HL-60 (cell line): ENCODE measurements at places on chromosomes 12 and 14.

DNA sequence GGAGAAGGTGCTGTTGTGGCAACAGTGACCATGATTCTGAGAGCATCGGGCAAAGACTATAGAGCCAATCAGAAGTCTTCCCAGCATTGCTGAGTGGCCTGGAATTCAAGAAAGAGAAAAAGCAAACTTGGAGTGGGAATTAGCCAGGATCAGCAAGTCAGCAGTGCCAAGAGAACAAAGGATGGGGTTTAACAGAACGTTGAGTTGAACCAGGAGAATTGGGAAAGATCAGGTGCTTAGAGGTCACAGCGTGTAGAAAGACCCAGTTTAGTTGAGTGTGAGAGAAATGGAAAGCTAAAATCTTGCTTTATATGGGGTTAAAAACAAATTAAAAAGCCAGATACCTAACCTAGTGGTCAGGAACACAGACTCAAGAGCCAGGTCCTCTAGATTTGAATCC is 90.5 kb upstream of the DNM1L start:
- no peak for DNase-seq

DNA sequence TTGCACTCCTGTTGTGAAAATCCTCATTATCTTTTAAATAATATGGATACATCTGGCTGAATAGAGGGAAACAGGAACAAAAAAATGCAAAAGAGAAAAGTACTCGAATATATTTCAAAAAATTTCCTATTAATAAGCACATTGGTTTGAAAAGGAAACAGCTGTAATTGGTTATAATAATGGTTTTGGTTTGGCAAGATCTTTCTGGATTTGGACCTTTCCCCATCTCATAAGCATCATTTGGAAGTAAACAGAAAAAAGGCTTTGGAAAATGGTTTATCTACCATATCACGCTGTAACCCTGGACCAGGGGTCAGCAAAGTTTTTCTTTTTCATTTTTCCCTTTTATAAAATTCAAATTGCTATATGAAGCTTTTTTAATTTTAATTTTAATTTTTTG is 2.8 kb upstream of the NINJ2 start:
- no peak for DNase-seq

- DNase-seq, result peak; percentile 52
Observed at GRCh38 chr12:57242691-57243454, 8.1 kb downstream of the STAC3 start.

DNA sequence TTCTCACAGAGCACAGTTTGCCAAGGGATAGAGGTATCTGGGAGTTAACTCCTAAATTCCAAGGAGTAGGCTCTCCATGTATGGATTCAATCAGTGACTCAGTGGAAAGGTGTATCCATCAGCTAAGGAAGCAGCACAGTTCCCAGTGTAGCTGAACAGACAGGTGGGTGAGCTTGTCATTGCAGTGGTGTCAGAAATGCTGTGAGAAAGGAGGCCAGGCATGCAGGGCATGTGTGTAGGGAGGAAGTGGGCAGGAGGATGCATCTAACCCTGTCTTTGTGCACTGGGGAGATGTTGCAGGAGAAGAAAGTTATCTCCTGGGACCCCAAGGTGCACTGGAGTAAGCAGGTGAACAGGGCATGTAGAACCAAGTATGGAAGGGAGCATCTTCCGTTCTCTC is 539.0 kb downstream of the VRK1 start:
- DNase-seq, result no peak

- no peak for DNase-seq
Observed at GRCh38 chr14:28773176-28773575, 6.6 kb downstream of the FOXG1 start.

DNA sequence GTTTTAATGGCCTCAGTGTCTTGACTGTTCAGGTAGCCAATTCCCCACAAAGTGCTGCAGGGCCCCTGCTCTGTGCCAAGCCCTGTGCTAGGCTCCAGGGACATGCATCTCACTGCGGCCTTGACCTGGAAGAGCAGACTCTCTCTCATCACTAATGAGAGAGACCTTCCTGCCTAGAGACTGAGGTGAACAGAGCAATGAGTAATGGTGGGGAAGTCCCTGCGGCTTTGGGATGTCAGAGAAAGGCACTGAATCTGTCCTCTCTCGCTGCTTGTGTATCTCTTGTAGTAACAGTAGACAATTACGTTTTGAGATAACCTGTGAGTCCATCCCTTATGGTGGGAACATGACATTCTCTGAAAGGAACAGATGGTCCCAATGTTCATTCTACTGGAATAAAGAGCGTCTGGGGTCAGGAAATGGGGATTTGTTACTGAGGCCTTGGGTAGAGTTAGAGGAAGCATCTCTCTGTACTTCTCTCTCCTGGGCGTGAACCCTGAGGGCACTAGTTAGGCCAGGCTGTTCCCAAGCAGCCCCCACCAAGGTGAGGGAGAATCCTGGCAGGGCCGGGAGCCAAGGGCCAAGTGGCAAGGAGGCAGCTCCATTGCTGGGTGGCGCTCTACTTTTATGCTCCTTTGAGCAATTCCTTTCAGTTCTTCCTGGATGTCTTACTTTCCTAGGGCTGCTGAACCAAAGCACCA is 13.5 kb downstream of the NFATC4 start:
- DNase-seq, result no peak

GRCh38 chr12:128191380-128191779 is 75.6 kb upstream of the TMEM132C start:
- no peak for DNase-seq

GRCh38 chr12:2651068-2651965 is 143.5 kb upstream of the FKBP4 start:
- no peak for DNase-seq

- DNase-seq, result no peak
Observed at GRCh38 chr12:59142183-59142790, 222.0 kb upstream of the LRIG3 start.

DNA sequence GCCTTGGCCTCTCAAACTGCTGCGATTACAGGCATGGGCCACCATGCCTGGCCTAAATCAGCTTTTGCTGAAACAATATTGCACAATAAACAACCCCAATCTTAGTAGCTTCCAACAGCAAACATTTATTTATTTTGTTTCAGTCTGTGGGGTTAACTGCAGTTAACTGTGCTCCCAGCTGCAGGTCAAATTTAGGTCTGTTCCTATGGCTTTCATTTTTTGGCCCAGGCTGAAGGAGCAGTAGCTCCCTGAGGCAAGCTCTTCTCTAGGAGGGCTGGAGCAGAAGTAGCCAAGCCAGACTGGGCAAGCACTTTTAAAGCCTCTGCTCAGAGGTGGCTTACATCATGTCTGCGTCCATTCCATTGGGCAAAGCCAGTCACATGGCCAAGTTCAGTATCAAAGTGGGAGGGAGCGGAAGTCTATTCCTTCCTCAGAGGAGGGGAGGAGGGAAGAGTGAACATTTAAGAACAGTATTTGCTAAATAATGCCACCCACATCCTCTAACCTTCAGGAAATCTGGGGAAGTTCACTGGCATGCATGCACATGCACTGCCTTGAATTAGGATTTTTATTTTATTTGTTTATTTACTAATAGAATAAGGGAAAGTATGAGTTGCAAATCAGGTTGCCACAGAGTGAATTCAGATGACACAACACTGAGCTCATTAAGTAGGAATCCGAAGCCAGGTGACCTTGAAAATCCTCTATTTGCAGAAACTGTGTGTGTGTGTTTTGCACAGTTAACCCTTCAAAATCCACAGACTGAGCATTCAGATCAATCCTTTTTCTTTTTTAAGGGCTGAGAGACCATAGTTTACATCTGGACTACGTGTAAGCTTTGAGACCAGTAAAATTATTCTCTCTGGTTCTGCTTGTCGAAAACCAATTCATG is 122.0 kb upstream of the SEL1L start:
- DNase-seq, result no peak

DNA sequence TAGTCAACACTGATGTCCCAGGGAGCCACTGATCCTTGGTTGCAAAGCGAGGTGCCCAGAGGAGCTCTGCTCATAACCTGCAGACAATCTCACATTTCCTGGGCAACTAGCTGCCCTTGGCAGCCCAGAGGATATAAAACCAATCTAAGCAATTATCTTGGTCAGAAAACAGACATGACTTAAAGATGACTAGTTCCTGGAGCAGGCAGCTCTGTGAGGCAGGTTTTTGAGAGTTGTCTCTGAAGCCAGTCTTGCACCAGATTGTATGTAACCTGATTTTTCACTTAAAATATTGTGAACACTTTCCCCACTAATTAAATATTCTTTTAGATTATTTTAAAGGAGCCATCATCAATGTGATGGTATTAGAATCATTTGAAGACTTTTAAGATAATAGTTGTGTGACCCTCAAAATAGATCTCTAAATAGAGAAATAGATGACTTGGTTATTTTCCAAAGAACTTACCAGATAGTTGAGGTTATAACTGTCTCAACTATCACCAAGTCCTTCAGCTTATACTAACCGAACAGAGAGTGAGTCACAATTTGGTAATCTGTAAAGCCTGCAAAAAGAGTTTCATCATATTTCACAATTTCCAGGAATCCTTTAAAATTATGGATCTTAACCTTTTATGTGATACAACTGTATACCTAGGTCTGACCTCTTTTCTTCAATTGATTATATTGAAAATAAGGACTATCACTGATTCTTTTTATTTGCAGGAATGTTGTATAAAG is 75.9 kb downstream of the LIN7A start:
- peak; percentile 24 for DNase-seq

DNA sequence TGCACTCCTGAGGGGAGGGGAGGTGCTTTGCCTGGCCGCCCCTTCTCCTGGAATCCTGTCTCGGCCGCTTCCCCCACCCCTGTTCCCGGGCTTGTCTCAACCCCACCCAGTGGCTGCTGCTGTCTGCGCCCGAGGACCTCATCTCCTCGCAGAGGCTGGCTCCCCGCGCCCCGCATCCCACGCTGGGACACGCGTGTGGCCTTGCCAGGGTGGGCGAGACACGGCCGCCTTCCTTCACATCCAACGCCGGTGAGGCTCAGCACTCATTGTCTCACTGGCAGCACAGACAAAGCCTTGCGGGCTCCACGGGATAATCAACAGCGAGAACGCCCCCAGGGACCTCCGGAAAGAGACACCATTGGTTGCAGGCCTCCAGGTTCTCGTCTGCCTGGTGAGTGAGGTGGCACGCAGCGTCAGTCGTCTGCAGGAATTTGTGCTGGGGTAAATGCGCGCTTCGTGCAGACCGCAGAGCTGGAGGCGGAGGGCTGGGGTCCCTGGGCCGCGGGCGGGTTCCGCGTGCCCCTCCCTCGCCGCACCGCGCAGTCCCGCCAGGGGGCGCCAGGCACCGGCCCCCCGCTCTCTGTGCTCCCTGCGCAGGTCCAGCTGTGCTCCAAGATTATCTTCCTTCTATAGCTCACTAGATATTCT is 26.8 kb downstream of the CCDC177 start:
- DNase-seq, result no peak

GRCh38 chr12:25364529-25365339 is 114.0 kb upstream of the KRAS start:
- DNase-seq, result no peak

- no peak for DNase-seq
Observed at GRCh38 chr14:53882684-53883083, 73.9 kb downstream of the BMP4 start.

GRCh38 chr12:11457996-11458645 is 62.8 kb upstream of the PRB2 start:
- no peak for DNase-seq

DNA sequence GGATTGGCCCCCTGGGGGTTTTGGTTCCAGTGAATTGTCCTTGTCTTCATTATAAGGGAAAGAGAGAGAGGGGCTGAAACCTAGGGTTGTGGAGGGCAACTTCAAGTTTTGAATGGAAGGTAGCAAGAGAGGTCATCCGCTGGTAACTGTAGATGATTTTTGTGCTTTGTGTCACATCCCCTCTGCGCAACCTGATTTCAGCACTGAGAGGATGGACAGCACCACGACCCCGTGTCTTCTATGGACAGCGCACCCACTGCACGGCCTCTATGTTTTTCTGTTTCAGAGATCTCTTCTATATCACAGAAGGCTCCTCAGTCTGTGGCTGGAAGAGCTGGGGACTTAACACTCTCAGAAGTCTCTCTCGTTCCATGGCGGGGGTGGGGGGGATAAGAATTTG is 127.0 kb upstream of the RPH3A start:
- no peak for DNase-seq

DNA sequence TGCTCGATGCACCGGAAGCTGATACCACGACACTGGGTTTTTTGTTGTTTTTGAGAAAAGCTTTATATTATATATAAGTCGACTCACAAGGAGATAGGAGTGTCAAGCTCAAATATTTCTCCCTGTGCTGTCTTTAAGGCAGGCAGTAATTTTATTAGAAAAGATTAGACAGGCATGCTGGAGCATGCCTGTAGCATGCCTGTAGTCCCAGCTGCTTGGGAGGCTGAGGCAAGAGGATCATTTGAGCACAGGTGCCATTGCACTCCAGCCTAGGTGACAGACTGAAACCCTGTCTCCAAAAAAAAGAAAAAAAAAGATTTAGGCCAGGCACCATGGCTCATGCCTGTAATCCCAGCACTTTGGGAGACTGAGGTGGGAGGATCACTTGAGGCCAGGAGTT is 51.8 kb downstream of the GNS start:
- DNase-seq, result no peak

GRCh38 chr12:52876372-52876771 is 27.6 kb upstream of the KRT78 start:
- DNase-seq, result no peak

- no peak for DNase-seq
Observed at GRCh38 chr12:25194214-25194613, 746 bp downstream of the DNAI7 start.
